ENCODE measurements at places on chromosomes 2 and 18. TPM values are rescaled to one million over a fixed set of nuclear protein-coding genes. Genes with fewer than 3 reads are reported as not detected.

- no peak for DNase-seq
Observed at GRCh38 chr2:235219048-235219447, 267.2 kb downstream of the SH3BP4 start.

DNA sequence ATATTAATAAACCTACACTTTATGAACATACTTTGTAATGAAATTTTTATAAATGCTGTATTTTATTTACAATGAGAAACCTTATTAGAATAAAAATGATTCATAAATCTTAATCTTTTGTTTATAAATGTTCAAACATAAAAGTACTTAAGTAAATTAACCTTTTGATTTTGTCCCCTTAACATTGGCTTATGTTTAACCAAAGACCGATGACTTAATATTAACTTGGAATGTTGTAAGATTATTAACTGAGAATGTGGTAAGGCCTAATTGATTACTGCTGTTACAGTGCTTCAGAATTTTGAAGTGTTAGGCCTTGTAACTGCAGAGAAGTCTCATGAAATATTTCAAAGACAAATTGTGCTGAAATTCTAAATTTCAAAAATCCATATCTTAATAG, 5.7 kb downstream of the CPS1 start:
- DNase-seq: no peak

LIMS3 gene
- not detected for total RNA-seq

TDRD15 gene
- total RNA-seq: 0.16 TPM

- DNase-seq: no peak
Observed at GRCh38 chr2:113078350-113078839, 10.6 kb downstream of the IL1F10 start.

DCC gene
- 0.43 TPM for total RNA-seq

GRCh38 chr18:29378651-29379136, 1201.8 kb upstream of the CDH2 start:
- no peak for DNase-seq

SERPINB11 gene
- not detected for total RNA-seq

DNA sequence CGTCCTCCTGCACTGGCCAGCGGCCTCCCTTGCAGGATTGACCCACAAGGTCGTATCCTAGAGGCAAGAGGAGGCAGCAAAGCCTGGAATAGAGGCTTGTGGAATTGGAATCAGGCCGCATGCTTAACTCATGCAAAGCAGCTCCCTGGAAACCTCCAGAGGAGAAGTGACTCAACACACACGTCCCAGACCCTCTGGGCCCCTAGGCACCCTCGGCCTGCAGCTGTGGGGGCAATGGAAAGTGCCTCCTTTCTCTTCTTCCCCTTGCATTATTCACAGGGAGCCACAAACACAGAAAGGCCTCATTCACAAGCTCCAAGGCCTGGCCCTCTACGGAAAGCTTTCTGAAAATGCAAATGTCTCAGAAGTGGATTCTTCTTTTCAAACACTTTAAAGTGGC, 19.6 kb downstream of the SPATA3 start:
- no peak for DNase-seq

DNA sequence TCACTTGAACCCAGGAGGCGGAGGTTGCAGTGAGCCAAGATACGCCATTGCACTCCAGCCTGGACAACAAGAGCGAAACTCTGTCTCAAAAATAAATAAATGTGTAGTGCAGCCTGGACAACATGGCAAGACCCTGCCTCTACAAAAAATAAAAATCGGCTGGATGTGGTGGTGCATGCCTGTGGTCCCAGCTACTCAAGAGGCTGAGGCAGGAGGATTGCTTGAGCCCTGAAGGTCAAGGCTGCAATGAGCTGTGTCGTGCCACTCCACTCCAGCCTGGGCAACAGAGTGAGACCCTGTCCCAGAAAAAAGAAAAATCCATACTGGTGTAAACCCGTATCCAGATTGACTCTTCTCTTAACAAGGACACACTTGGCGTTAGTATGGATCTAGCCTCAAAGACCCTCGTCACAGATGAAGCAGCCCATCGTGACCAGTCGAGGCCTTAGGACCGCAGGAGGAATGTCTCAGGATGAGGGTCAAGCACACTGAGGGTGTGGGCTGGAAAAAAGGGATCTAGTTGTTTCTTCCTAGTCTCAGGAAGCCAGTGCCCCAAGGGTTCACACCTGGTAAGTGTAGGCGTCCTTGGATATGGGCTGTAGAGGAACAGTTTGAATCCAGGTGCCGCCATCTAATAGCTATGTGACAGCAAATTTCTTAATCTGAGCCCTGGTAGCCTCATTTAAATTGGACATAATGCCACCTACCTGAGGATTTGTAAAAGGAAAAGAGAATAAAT, 4.0 kb upstream of the GPBAR1 start:
- no peak for DNase-seq

DNA sequence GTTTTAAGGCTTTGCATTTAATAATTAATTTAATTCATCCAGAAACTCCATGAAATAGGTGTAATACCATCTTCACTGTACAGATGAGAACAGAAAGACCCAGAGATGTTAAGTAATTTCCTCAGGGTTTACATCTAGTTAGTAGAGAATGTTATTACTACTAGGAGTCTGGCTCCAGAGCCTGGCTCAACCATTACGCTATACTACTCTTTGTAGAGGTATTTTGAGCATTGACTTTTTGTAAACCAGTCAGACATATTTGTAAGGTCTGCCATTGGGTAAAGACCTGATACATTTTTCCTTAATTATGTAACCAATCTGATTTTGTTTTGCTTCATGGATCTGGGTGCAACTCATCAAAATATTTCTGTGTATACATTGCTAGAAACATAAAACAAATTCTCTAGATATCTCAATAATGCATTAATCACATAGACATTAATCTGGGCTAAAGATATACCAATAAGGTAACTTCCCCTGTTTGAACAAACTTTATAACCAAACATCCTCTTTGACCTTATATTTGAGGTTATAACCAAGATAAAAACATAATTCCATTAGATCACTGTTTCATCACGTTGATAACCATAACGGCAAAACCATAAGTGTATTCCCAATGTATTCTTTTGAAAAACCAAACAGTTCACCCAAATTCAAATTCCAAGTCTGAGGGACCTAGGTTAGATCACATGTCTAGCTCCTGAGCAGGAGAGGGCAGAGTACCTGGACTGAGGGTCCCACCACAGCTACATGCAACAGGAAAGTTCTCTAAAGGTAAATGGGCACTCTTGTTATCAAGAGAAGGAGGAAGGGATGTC, 135.0 kb downstream of the IKZF2 start:
- DNase-seq: no peak

GRCh38 chr2:67416136-67416535, 19.0 kb downstream of the ETAA1 start:
- DNase-seq: no peak

SEPTIN10 gene
- 26.5 TPM for total RNA-seq

DNA sequence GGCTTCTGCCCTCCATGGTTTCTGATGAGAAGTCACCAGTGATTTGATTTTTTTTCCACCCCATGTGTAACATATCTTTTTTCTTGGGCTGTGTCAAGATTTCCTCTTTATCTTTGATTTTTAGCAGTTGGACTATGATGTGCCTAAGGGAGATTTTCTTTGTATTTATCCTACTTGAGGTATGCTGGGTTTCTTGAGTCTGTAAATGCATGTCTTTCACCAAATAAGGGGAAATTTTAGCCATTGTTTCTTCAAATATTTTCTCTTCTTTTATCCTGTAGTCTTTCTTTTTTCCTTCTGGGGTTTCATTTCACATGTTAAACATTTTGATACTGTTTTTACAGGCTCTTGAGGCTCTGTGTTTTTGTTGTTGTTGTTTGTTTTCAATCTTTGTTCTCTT, 33.7 kb upstream of the PLB1 start:
- DNase-seq: no peak

DNA sequence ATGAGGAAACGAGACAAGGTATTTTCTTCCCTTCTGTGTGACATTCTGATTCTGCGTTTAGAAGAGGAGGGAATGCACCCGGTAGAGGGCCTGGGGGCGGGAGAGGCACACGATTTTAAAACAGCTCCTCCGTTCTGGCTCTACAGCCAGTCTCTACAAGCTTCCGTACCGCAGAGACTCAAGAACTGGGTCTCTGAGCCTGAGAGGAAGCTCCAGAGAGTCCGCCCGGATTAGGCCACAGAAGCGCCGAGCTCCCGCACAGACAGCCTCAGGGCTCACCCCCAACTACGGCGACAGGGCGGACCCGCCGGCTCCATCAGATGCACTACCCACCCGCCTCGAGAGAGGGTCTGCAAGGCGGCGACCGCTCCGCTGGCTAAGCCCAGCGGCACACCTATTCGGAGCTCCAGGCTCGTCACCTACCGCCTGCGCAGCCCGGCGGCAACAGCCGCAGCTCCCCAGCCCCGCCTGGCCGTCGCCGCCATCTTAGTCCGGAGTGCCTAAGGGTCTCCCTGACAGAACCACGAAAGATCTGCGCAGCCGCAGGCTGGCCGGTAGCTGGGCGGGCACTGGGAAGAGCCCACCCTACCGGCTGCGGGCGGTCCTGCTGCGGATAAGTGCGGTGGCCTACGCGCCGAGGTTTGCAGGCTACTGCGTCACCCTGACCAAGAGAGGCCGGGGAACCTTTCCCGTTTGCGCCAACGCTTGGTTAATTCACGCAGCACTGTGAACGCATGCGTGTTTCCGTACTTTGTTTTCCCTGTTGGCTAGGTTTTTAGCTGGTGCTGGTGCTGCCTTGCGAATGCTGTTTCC, at the start of gene NFU1:
NFU1 (minus strand) TSS at position 498 of the 813 bp plus-strand sequence; CDS start at position 485, 13 bp downstream.
- peak; percentile 96 for DNase-seq

GRCh38 chr2:141439524-141439923, 691.3 kb downstream of the LRP1B start:
- no peak for DNase-seq

GNAL gene
- 18.8 TPM for total RNA-seq

DNA sequence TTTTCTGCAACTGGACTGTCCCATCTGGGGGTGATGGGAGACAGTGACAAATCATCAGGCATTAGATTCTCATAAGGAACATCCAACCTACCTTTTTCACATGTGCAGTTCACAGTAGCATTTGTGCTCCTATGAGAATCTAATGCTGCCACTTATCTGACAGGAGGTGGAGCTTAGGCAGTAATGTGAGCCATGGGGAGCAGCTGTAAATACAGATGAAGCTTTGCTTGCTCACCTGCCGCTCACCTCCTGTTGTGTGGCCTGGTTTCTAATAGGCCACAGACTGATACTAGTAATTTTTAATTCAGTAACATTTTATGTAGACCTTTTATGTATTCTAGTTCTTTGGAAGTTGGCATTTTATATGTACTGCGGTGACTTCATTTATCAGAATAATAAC, 180.1 kb upstream of the SPOPL start:
- DNase-seq: no peak

GRCh38 chr2:217948897-217949296, 53.9 kb downstream of the TNS1 start:
- no peak for DNase-seq

DNA sequence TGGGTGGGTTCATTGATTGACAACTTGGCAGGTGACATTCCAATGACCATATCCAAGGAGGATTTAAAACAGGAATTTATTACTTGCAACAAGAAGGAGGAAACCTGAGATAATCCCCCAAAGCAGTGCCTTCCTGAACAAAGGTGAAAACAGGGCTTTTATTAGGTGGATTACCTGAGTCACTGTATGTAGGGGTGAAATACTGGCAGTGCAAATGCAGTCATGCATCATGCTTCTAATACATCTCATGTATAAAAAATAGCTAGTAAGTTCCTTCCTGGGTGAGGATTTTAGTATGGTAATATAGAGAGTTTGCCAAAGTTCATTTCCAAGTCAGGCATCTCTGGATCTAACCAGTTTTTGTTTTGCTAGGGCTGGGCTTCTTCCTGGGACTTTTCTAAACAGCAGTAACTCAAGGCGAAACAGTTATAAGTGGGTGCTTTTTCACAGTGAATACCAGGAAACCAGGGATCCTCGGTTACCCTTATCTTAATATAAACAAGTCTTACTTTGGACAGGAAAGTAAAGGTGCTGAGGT, 583.4 kb upstream of the LRRTM1 start:
- no peak for DNase-seq

- no peak for DNase-seq
Observed at GRCh38 chr2:146252119-146252518, 1592.7 kb upstream of the ACVR2A start.

SGPP2 gene
- not detected for total RNA-seq

MAP3K19 gene
- not detected for total RNA-seq

- no peak for DNase-seq
Observed at GRCh38 chr2:111909079-111909478, 10.7 kb downstream of the MERTK start.

DNA sequence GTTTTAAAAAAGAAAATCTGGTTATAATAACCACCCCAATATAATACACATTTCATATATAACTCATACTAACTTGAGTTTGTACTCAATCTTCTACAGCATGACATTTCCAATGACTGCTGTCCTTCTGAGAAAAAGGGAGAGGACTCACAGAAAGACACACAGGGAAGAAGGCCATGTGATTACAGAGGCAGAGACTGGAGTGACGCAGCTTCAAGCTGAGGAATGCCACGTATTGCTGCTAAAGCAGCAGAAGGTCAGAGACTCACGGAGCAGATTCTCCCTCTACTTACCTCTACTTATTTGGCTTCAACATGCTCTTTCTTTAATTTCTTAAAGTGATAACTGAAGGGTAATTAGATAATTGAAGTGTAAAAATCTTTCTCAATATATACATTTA, 753.5 kb upstream of the PKDCC start:
- peak; percentile 71 for DNase-seq

DCDC2C gene
- total RNA-seq: not detected

HS1BP3 gene
- total RNA-seq: 69.1 TPM

DNA sequence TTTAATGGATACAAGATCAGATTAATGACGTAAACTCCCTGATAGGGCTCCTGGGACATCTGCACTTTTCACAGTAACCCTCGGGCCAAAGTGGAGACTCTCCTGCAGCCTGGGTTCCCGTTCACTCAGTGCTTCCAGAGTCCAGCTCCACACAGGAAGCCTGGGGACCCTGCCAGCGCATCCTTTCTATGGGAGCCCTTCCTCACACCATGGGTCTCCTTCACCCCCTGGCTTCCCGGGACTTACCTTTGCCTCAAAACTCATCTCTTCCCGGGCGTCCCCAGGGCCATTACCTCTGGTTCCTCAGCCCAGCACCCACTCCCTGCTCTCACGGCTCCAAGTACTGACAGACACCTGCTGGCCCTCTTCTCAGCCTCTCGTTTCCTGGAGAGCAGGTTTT, 40.7 kb upstream of the KLF11 start:
- DNase-seq: no peak

- no peak for DNase-seq
Observed at GRCh38 chr2:193690572-193690971, 1495.8 kb upstream of the TMEFF2 start.

- DNase-seq: no peak
Observed at GRCh38 chr2:193527146-193527545, 1332.4 kb upstream of the TMEFF2 start.

DNA sequence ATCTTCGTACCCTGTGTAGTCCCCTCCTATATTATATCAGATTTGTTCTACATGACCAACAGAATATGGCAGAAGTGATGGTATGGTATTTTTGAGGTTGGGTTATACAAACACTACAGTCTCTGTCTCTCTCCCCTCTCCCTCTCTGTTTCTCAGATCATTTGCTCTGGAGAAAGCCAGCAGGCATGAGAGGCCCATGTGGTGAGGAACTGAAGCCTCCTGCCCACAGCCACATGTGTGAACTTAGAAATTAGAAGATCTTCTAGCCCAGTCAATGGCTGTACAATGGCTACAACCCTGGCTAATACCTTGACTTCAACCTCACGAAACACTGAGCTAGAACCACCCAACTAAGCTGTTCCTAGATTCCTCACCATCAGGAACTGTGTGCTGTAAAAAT, 250.6 kb downstream of the SMAD2 start:
- no peak for DNase-seq

GRCh38 chr18:36441426-36442240, 144.1 kb downstream of the FHOD3 start:
- no peak for DNase-seq
